Stimulated activated CD4-positive, alpha-beta T cell treated with anti-CD3 and anti-CD28 coated beads, TNF-alpha, amount 100 ng/mL, for 4 hours (primary cell): ENCODE measurements at places on chromosomes 2 and 18.

GRCh38 chr2:190283783-190284182, 35.8 kb downstream of the HIBCH start:
- DNase-seq = no peak

- DNase-seq = no peak
Observed at GRCh38 chr18:48899558-48900174, 51.1 kb downstream of the SMAD7 start.

GRCh38 chr18:63267975-63268721, 51.4 kb downstream of the BCL2 start:
- no peak for DNase-seq

GRCh38 chr2:84495539-84496146, 20.7 kb upstream of the DNAH6 start:
- DNase-seq = no peak

DNA sequence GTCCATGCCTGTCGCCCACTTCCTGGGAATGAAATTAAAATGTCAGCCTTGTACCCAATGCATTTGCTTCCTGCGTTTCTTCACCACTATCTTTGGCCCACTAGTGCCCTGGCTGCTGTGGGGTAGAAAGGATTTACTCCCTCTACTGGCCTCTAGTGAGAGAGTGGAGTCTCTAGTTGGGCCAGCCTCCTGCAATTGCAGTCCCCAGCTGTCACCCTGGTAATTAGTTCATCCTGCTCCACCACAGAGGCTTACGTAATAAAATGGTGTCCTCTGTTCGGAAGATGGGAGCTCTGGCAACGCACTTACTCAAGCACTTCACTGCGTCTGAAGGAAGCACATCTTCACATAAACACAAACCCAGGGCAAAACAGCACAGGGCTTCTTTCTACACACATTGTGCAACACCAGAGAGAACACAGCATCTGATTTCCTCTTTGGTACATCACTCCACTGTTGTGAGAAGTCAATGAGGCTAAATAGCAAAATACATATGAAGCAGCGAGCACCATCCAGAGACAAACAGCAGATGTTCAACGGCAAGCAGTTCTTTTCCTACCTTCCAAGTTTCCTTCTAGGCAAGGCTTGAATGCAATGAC, 274.6 kb downstream of the LRATD1 start:
- no peak for DNase-seq

- no peak for DNase-seq
Observed at GRCh38 chr2:128315829-128316776, 2.6 kb downstream of the HS6ST1 start.

- DNase-seq = no peak
Observed at GRCh38 chr2:122251158-122251557, 495.7 kb downstream of the TSN start.

DNA sequence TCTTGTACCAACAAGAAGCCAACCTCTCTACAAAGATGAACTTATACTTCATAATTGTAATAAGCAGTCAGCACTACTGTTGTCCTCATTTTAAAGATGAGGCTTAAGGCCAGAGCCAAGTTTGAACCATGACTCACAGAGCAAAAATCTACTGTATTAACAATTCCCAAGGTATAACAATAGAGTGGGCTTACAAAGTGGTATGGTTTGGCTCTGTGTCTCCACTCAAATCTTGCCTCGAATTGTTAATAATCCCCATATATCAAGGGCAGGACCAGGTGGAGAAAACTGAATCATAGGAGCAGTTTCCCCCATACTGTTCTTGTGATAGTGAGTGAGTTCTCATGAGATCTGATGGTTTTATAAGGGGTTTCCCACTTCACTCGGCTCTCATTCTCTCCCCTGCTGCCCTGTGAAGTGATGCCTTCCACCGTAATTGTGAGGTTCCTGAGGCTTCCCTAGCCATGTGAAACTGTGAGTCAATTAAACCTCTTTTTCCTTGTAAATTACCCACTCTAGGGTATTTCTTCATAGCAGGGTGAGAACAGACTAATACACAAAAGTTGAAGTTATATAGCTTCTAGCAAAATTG, 19.5 kb downstream of the MRPL44 start:
- DNase-seq = no peak

DNA sequence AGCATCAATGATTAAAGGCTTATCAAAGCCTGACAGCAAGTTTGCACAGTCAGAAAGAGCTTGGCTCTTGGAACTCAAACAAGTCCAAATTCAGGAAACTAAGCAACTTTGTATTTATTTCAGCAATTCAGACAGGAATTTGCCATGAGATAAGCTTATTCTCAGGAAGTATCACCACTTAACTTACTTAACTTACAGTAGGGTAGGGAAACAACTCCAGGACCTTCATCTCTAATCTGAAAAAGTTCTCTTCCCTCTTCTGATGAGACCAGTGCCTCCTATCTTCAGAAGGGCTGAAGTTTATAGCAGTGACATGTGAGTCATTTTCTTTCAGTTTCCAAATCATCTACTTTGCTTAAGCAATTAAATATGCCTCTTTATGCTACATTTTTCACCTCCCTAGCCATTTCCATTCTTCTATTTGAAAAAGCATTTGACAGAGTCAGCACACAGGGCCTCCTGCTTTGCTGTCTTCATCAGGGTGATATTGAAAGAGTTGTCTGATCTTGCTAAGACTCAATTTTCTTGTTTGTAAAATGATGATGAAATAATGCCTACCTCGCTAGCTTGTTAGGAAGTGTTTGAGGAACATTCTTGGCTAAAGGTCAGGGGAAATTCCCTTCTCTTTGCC, 389.5 kb downstream of the RND3 start:
- DNase-seq = no peak

DNA sequence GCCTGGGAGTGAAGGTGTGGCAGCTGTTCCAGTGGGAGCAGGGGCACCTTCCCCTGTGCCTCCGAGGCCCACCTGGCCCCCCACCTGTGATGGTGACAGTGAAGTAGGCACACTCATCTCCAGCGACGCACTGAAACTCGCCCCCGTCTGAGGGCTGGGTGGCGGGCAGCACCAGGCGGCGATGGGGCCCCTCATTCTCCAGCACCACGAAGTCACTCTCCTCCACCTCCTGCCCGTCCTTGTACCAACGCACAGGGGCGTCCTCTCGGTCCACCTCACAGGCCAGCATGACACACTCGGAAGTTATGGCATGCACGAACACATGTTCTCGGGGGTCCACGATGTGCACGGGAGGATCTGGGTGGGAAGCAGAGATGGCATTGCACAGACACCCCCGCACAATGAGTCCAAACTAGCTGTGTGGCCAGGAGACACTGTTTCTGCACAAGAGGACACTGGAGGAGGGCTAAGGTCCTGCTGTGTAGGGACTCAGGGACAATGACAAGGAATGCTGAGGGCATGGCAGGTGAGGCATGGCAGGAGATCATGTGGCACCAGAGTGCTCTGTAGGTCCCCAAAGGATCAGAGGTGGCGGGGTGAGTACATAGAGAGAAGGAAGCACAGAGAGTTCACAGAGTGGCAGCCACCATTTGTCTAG, 7.9 kb downstream of the OBSL1 start:
- DNase-seq = no peak

- DNase-seq = no peak
Observed at GRCh38 chr2:24507549-24507948, 16.5 kb downstream of the NCOA1 start.

- no peak for DNase-seq
Observed at GRCh38 chr2:207008105-207008990, 69.0 kb downstream of the CPO start.

GRCh38 chr2:236570081-236570868, 650 bp downstream of the ACKR3 start:
- no peak for DNase-seq

DNA sequence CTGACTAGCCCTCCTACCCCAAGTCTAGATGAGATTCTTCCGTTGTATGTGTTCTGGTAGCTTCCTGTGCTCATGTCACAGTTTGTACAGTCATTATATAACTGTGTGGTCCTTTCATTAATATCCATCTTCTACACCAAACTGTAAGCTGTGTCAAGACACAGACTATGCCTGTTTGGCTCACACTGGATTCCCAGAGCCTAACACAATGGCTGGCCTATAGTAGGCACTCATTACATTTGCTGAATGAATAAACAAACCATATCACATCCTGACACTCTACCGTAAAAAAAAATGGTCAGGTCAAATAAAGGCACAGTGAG, 72.6 kb downstream of the ANKRD44 start:
- no peak for DNase-seq

DNA sequence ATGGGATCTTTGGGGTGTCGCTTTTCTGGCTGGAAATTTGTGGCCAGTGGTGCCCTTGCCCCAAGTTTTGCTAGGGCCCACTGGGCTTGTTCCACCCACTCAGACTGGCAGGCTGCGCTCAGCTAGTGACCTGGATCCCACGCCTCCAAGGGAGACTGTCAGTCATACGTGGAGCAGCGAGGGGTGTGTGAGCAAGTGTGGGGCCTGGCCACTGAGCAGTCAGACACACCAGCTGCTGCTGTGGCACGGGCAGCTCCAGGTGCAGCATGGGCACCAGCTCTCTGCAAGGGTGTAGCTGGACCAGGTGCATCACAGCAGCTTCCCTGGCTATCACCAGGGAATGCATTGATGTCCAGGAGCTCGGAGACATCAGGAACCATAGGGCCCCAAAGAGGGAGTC, 327.0 kb downstream of the NR4A2 start:
- DNase-seq = no peak

DNA sequence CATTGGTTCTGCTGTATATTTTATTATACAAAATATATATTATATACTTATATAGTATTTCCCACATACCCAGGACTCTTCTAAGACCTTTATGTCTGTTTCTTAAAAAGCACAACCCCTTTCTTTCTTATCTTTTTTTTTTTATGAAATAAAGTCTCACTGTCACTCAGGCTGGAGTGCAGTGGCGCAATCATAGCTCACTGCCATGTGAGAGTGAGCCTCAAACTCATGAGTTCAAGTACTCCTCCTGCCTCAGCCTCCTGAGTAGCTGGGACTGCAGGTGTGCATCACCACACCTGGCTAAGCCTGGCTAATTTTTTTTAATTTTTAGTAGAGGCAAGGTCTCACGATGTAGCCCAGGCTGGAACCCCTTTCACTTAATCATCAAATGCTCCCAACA, 72.3 kb downstream of the CLHC1 start:
- no peak for DNase-seq

- DNase-seq = no peak
Observed at GRCh38 chr18:9547782-9548181, 66.6 kb downstream of the PPP4R1 start.

GRCh38 chr18:54218299-54218698, 6.2 kb downstream of the MBD2 start:
- no peak for DNase-seq

DNA sequence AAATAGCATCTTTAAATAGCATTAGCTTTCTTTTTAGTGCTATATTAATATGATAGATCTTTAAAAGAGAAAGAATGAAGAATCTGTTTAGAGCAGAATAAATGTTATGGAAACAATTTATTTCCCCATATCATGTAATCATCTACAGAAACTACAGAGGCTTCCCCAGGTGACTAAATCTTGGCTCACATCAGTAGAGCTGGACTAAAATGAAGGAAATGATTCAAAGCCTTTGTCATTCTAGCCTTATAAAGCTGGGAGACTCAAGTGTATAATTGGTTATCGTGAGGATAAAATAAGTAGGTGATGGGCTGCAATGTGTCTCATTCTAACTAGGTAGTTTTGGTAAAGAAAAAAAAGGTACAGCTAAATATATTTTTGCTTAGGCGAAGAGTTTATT, 83.2 kb upstream of the UNC80 start:
- no peak for DNase-seq

- DNase-seq = no peak
Observed at GRCh38 chr2:40041422-40042382, 262.6 kb upstream of the THUMPD2 start.

- DNase-seq = peak; percentile 41
Observed at GRCh38 chr2:240437861-240438809, 2.7 kb downstream of the GPC1 start.

GRCh38 chr2:64362562-64363026, 91.4 kb upstream of the LGALSL start:
- DNase-seq = no peak

DNA sequence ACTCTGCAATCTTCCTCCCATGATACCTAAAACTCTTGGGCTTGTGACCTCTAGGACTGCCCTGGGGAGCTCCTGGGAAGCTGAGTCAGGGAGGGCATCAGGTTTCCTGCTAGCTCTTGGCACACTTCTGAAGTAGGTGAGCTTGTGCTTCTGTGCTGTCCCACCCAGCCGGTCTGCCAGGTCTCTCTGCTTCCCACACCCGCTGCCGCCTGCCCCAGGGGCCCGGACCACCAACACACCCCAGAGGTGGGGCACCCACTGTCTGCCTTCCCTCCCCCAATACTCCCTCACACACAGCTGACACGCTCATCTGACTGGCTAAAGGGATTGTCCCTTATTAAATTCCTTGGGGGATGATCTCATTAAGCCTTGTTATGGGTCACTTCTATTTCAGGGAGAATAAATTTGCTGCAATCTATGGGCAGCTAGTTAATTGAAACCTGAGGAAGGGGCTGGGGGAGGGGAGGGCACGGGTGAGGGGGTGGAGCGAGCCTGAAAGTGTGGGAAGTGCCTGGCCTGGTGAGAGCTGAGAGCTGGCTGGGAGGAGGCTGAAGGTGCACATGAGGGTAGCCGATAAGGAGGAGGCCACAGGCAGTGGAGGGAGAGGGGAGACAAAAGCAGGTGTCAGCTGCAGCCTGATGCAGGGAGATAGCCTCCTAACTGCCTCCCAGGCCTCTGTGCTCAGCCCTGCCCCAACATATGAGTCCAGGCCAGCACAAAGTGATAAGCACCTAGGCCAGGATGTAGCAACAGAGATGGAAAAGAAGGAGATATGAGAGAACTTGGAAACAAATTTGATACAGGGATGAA, 48.8 kb downstream of the HAUS1 start:
- no peak for DNase-seq

DNA sequence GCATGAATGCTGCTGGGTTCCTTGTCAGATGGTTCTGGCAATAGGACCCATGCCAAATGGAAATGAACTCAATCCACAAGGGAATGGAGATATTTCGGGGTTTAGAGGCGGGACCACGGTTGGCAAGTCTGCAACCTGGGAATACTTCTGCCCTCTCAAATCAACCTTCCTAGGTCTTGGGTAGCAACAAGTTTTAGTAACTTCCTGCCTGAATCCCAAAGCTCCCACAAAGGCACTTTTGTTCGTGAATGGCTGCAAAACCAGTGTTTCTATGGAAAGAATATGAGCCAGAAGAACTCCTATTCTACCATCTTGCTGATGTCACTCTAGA, 790.1 kb upstream of the SLC8A1 start:
- DNase-seq = no peak

DNA sequence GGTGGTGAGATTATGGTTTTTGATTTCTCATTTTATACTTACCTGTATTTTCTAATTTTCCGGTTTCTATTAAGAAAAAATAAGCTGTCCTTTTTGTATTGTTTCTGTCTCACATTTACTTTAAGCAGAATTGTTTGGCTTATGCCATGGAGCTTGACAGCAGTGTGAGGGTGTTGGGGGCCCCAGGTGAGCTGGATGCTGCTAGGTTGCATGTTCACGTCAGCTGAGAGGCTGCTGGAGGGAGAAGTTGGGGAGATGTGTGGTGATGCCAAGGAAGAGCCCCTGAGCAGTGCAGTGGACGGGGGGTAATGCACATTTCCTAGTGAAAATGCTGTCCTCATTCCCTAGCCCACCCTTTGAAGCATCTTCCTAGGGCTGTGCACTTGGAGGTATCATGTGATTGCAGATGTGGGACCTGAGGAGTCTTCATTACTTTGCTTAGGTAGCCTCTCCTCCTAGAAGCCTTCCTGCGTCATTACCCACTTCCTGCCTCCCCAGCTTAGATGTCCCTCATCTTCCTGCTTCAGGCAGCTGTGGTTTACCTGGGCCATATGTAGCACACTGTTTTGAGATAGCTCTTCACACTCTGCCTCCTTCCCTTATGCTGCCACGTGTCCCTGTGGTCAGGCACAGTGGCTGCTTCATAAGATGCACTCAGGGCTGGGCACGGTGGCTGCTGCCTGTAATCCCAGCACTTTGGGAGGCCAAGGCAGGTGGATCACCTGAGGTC, 16.2 kb downstream of the ATG16L1 start:
- peak; percentile 14 for DNase-seq
